ENCODE measurements at places on chromosomes 7 and 10.
A peak's percentile ranks its signal among the peaks of the same experiment; 100 is the strongest.

DNA sequence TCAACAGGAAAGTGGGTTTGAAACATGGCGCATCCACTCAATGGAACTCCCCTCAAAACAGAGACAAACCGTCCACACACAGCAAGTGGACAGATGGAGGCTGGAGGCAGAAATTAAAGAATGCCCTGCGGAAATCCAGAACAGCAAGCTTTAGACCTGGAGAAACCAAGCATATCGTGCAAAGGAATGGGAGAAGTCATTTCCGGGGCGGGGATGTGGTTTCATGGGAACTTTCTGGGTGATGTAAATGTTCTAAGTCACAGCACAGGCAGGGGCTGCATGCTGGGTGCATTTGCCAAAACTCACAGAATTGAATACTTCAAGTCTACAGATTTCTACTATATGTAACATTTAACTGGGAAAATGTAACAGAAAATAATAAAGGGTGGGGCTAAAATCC, 213.0 kb downstream of the PTPRN2 start:
- no peak for DNase-seq

DNA sequence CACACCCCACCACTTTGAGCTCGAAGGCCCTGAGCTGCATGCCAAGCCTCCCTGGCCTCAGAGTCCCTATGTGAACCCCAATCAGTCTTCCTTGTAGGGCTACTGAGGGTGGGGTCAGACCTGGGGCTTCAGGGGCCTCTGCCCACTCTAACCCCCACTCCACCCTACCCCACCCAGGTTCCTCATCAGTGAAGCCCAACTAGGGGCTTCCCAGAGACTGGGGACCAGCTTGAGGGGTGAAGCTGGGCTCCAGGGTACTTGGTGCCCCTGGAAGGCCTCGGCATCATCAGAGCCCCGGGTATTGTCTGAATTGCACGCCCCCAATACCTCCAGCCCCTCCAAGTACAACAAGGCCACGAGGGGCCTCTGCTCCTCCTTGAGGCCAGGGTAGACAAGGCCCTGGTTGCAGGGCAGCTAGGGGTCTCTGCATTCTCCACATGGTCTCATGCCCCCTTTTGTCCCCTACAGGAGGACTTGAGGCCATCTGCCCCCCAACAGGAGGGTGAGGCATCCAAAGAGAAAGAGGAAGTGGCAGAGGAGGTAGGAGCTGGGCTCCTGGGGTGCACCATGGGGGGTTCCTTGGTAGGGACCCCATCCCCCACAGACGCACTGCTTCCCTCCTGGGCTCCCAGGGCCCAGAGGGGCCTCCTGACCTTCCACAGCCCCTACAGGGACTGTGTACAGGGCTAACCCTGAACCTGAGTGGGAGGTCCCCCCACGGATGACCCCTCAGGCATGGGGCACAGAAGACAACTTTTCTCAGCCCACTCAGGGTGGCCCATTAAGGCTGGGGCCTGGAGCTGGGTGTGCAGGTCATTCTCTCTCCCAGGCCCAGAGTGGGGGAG, 4.0 kb downstream of the SNCG start:
- DNase-seq = peak; percentile 2

DNA sequence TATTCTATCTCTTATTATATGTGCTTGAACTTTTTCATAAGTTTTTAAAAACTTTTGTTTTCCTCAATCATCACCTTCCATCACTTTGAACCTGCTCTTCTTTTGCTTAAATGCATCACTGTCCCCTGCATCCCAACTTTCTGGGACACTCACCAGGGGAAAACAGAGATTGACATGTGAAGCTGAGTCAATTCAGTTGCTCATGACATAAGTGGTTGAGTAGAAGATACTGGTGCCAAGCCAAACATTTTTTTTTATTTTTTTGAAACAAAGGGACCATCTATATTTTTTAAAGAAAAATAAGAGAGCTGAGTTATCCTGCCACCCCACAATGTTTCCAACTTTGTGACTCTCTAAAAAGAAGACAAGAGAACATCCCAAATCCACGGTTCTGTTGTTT, 61.8 kb upstream of the AHR start:
- DNase-seq = no peak

GRCh38 chr7:136958016-136958415, 89.6 kb downstream of the CHRM2 start:
- no peak for DNase-seq

DNA sequence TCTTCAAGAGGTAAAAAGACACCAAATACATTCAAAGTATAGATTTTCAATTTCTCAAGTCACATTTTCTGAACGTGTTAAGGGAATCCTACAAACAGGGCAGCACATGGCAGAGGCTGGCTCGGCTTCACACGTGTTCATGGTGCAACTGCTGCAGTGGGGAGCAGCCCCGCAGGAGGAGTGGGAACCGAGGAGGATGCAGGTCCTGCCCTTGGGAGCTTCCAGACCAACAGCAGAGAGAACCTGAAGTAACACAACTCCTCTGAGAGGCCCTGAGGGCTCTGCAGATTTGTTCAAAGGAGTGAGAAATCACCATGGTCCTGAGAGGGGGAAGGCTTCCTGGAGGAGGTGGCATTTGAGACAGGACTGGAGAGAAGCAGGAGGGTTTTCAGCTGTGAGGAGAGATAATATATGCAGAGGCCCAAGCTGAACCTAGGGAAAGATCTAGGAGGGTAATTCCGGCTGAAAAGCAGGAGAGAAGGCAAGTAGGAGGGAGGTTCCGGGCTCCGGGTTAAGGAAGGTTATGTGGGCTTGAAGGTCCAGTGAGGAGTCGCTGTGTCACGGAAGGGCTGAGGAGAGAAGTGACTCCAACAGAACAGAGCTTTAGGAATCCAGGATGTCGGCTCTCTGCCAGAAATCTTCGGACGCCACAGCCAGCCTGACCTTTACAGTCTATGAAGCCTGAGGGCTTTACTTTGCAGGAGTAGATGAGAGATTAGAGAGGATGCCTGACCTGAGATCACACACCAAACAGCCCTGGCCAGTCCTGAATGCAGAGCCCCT, 77.5 kb downstream of the GPR26 start:
- no peak for DNase-seq

GRCh38 chr10:132611026-132611910, 73.7 kb downstream of the INPP5A start:
- no peak for DNase-seq

DNA sequence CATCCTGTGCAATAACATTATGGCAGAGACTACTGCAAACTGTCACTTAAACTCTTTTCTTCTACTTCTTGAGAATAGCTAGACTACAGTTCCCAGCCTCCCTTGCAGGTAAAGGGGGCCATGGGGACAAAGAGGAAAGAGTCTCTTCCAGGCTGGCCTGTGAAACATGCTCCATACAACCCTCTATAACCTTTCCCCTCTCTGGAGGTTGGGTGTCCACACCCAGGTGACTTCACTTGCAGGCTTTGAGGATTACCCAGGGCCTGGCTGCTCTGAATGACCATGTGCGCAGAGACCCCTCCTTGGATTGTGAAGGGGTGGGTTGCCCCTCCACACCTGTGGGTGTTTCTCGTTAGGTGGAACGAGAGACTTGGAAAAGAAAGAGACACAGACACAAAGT, 84.1 kb downstream of the SEC61G start:
- DNase-seq = no peak

GRCh38 chr7:17456541-17456940, 158.1 kb downstream of the AHR start:
- DNase-seq = no peak

DNA sequence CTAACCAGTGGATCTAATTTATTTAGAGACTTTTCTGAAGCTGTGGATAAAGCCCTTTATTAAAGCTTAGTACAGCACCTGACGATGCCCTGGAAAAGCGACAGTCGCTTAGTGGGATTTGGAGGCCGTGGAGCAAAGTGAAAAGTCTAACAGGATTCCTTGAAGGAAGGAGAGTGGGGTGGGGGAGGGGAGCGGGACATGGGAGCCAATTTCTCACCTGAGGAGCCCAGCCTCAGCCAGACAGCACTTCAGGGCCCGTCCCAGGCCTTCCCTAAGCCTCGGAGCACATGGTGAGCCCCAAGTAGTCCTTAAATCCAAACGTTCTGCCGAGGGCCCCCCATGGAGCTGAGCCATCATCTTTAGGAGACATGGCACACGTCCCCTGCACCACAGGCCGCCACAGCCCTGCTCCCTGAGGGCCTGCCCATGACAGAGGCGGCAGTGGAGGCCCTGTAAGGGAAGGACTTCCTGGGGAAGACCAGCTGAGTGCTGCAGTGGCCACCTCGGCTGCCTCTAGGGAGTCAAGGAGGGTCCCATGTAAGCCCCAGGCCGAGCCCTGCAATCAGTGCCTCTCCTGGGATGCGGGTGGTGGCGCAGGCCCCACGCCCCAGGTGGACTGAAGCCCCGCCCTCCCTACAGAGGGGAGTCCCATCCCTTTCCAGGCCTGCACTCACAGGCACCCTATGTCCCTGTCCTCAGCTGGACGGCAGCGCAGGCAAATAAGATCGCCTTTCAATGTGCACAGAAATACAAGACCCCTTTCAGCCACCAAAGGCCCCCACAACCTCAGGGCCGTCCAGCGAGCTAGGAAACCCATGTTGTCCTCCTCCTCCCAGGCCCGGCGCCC, 187.0 kb downstream of the MAD1L1 start:
- DNase-seq = no peak

- DNase-seq = peak; percentile 84
These were observed 83.7 kb upstream of the EFCAB10 start for GRCh38 chr7:105664816-105665525.

DNA sequence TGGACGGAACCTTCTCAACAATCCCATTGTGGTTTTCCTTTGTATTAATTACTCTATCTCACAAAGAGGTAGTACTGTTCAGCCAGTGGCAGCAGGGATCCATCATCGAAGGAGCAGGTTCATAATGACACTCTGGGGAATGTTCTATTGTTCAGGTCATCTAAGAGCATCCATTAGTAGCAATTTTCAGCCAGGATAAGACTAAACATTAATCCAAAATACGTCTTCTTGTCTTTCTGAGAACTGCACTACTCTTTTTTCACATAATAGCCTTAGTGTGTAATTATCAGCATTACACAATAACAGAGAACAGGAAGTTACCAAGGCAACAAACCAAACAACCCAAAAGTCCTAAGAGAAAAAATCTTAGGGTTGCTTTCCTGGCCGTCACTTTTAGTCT, 259.5 kb upstream of the VWC2 start:
- DNase-seq = no peak

GRCh38 chr10:19652750-19653149, 163.5 kb upstream of the PLXDC2 start:
- no peak for DNase-seq

- no peak for DNase-seq
These were observed 13.4 kb downstream of the ANKRD16 start for GRCh38 chr10:5876181-5876768.

DNA sequence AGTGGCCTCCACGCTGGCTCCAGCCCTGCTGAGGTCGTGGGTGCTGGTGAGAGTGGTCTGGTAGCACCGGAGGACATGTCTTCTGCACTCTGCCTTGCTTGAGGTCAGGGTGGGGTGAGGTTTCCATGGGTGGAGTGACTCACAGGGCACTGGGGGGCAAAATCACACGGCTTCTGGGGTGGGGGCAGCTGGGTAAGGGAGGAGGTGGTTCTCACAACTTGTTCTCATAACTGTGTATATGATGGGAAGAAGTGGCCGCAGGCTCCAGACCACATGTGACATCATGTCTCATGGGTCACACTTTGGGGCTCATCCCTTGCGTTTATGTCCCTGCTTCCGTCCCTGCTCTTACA, 884 bp upstream of the PRF1 start:
- no peak for DNase-seq

- DNase-seq = peak; percentile 79
These were observed 435.8 kb upstream of the MGMT start for GRCh38 chr10:129030996-129031843.

Data from D341Med (cell line).